ENCODE measurements at places on chromosomes 12 and 14.

DNA sequence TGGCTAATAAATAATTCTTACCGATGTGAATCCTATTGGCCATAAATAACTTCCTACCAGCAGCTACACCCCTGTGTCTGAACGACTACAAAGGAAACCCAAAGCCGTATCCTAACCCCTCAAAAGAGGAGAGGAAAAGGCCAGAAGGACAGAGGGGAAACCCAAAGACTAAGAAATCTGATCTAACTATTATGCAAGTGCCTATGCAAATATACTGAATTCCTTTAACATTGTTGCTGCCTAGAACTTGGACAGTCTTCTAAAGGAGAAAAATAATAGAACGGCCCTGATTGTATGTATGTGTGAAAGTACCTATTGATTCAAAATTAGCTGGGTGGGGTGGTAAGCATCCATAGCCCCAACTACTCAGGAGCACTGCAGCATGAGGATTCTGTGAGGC lies 997 bp downstream of the PLEKHG7 start:
- no peak overlapping the region for H3K4me3 ChIP-seq
- no peaks in the 10 kb centered on the region for H3K27me3 ChIP-seq
- no peak overlapping the region for H3K27ac ChIP-seq
- H3K4me1 ChIP-seq: no peaks in the 10 kb centered on the region

GRCh38 chr12:27456618-27457017 lies 10.1 kb downstream of the SMCO2 start:
- no peak overlapping the region for H3K4me3 ChIP-seq
- H3K27me3 ChIP-seq: no peaks in the 10 kb centered on the region
- H3K36me3 ChIP-seq: no peaks in the 10 kb centered on the region
- no peak overlapping the region for H3K27ac ChIP-seq

DNA sequence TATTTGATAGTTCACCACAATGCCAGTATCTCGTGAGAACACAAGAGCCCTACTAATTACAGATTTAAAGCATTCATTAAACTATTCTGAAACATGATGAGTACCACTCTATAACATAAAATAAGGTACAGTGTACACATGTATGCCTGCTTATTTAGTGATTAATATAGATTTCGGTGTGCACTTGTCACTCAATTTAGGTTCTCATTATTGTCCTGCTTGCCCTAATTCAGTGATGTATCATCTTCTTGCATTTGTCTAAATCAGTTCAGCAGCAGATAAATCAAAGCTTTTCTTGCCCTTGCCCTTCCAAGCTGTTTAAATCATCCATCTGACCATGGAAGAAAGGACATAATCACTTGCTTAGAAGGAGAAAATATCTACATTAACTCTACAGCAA lies 359.7 kb downstream of the GXYLT1 start:
- no peak for DNase-seq
- H3K4me1 ChIP-seq: no peaks in the 10 kb centered on the region

DNA sequence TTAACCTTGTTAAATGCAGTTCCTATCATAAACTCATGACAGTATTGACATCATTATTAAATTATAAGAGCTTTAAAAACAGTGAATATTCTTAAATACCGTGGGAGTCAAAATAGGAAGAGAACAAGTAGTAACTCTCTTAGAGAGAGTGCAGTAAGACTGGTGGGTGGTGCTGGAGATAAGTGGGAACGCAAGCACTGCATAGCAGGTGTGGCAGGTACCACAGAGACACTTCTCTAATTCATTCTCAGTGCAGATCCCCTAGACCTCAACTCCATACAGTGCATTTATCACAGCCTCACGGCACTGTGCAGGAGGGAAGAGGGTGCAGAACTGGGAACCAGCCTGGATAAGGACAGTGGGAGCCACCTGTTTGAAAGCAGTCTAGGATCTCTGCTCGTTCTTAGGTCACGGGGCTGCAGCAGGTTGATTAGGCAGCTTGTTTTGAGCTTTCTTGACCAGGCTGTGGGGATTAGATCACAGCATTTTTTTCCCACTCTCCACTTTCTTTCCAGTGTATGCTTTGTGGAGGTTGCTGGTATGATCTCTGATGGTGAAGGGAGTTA lies 165.6 kb downstream of the PRKCH start:
- H3K27me3 ChIP-seq: no peaks in the 10 kb centered on the region
- peaks cover 12% of the 10 kb centered on the region for H3K4me1 ChIP-seq
- no peak overlapping the region for H3K4me3 ChIP-seq
- DNase-seq: no peak

GRCh38 chr12:104733717-104734175 lies 224.3 kb downstream of the SLC41A2 start:
- no peak overlapping the region for H3K4me3 ChIP-seq
- no peak overlapping the region for H3K27ac ChIP-seq

GRCh38 chr12:115426732-115427131 lies 742.8 kb upstream of the TBX3 start:
- H3K4me3 ChIP-seq: no peak overlapping the region
- H3K27me3 ChIP-seq: no peaks in the 10 kb centered on the region
- DNase-seq: no peak
- H3K27ac ChIP-seq: no peak overlapping the region

DNA sequence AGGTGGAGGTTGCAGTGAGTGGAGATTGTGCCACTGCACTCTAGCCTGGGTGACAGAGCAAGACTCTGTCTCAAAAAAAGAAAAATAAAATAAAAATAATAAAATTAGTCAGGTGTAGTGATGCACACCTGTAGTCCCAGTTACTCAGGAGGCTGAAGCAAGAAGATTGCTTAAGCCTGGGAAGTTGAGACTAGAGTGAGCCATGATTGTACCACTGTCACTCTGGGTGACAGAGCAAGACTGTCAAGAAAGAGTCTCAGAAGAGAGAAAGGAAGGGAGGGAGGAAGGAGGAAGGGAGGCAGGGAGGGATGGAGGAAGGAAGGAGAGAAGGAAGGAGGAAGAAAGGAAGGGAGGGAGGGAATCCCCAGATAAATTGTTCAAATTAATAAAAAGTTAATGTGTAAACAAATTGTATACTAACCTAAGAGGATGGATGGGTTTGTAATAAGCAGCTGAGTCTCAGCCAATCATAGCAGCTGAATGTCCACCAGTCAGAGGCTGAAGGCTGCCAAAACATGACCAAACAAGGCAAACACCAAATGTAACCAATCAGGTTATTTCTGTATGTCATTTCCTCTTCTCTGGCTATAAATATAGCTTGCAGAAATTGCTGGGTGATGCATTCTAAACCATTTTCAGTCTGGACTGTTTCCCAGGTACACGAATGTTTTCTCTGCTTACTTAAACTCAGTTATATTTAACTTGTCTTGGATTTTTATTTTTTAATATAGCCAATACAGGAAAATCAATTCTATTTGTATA lies 6.1 kb upstream of the CDCA4 start:
- DNase-seq: no peak
- peak overlapping the region; percentile 59 for H3K27ac ChIP-seq
- no peaks in the 10 kb centered on the region for H3K27me3 ChIP-seq
- no peak overlapping the region for H3K4me3 ChIP-seq

GRCh38 chr14:103763730-103764488 lies 48.3 kb downstream of the ZFYVE21 start:
- H3K36me3 ChIP-seq: peaks cover 38% of the 10 kb centered on the region
- H3K4me1 ChIP-seq: no peaks in the 10 kb centered on the region

DNA sequence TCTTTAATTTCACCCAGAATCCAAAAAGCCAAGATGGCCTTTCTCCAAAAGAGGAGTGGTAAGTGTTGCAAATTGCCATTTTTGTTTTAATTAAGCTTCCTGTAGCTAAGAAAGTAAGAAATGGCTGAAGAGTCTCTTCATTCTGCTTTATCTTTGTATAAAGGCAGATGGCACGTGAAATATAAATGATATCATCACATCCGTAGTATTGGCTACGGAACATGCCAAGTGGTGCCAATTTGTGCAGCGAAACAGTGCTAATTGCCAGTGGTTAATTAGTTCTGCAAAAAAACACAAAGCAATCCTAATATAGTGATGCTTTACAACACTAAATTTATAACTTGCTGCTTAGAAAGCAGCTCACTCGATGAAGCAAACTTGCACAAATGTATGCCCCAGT lies 29.4 kb downstream of the PLEKHG7 start:
- no peak overlapping the region for H3K4me3 ChIP-seq
- DNase-seq: no peak
- no peaks in the 10 kb centered on the region for H3K36me3 ChIP-seq

DNA sequence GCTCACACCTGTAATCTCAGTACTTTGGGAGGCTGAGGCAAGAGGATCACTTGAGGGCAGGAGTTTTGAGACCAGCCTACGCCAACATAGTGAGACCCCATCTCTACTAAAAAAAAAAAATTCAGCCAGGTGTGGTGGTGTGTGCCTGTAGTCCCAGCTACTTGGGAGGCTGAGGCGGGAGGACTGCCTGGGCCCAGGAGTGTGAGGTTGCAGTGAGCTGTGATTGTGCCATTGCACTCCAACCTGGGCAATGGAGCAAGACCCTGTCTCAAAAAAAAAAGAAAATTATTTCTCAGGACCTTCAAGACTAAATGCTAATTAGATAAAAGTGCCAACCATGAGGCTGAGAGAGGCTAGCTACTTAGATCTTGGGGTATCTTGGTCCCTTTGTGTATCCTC lies 23.5 kb downstream of the OTUB2 start:
- H3K27ac ChIP-seq: no peak overlapping the region
- H3K4me3 ChIP-seq: no peak overlapping the region
- peaks cover 16% of the 10 kb centered on the region for H3K36me3 ChIP-seq
- no peaks in the 10 kb centered on the region for H3K4me1 ChIP-seq
- no peaks in the 10 kb centered on the region for H3K27me3 ChIP-seq

DNA sequence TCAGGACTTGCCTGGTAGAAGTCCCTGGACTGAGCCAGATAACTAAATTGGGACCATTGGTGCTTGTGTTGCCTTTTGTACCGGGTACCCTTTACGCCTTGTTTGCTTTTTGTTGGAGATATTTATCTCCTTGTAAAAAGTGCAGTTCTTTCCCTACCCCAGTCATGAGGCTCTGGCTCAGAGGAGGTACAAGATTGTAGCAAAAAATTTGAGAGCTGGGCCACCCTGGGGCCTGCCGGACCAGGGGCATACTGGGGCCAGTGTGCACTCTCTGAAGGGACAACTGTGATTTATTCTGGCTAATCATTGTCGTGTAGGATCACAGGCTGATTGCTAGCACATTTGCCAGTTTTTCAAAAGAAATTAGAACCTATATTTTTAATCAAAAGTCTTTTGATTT lies 13.2 kb downstream of the TPCN1 start:
- H3K27me3 ChIP-seq: no peaks in the 10 kb centered on the region
- no peak overlapping the region for H3K4me3 ChIP-seq
- DNase-seq: no peak
- no peak overlapping the region for H3K27ac ChIP-seq
- H3K4me1 ChIP-seq: peaks cover 35% of the 10 kb centered on the region
- H3K36me3 ChIP-seq: peaks cover 8% of the 10 kb centered on the region

GRCh38 chr12:20656600-20656999 lies 38.5 kb upstream of the SLCO1C1 start:
- no peaks in the 10 kb centered on the region for H3K4me1 ChIP-seq
- no peaks in the 10 kb centered on the region for H3K27me3 ChIP-seq
- peaks cover 8% of the 10 kb centered on the region for H3K36me3 ChIP-seq
- no peak overlapping the region for H3K27ac ChIP-seq
- no peak overlapping the region for H3K4me3 ChIP-seq

DNA sequence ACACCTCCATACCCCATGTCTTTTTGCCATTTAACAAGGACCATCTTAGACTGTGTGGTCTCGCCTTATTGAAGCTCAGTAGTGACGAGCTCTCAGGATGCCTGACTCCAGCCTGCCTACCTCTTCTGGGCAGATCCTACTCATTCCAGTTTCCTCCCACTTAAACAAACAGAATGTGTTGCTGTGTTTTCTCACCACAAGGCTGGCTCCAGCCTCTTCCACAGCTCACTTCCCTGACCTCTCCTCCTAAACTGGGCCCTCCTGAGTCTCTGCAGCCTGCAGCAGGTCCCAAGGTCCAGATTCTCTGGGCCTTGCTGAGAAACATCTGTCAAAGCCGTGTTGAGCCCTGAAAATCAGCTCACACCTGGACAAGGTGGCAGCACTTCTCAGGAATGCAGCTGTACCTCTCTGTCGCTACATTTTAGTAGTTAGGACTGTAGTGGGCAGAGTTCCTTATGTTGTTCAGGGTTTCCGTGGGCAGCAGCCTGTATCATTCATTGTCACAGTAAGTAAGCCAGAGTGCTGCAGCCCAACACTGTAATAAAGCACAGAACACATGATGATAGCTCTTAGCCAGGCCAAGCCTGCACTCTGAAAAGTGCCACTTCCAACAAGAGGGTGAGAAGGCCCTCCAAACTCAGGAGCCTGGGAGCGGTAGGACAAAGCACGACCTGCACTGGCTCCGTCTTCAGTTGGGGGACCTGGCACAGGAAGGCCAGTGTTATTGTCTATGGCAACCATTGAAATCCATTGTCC lies 68.5 kb downstream of the NKX2-1 start:
- H3K27ac ChIP-seq: no peak overlapping the region
- no peak for DNase-seq
- H3K4me1 ChIP-seq: no peaks in the 10 kb centered on the region
- H3K27me3 ChIP-seq: no peaks in the 10 kb centered on the region

DNA sequence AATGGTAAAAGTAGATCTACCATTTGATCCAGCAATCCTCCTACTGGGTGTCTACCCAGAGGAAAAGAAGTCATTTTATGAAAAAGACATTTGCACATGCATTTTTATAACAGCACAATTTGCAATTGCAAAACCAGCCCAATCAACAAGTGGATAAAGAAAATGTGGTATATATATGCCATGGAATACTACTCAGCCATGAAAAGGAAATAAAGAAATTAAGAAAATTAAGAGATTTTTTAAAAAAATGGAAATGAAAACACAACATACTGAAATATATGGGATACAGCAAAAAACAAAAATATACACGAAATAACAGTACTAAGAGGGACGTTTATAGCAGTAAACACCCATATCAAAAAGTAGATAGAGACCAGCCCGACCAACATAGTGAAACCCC lies 58.9 kb downstream of the ACSM4 start:
- DNase-seq: no peak
- H3K4me3 ChIP-seq: no peak overlapping the region
- no peaks in the 10 kb centered on the region for H3K27me3 ChIP-seq
- no peaks in the 10 kb centered on the region for H3K36me3 ChIP-seq

DNA sequence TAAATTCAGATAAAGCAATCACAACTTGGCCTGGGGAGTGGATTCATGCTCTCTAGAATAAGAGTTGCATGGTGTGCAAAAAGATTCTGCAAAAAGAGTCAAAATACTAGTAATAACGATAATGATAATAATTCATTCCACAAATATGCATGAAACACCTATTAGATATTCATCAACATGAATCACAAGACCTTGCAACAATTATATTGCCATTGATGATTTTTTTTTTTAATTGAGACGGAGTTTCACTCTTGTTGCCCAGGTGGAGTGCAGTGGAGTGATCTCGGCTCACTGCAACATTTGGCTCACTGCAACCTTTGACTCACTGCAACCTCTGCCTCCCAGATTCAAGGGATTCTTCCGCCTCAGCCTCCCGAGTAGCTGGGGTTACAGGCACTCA lies 109.2 kb upstream of the FLRT2 start:
- peaks cover 5% of the 10 kb centered on the region for H3K4me1 ChIP-seq
- no peak for DNase-seq
- no peaks in the 10 kb centered on the region for H3K36me3 ChIP-seq
- no peak overlapping the region for H3K27ac ChIP-seq
- no peaks in the 10 kb centered on the region for H3K27me3 ChIP-seq

- H3K36me3 ChIP-seq: no peaks in the 10 kb centered on the region
- H3K27ac ChIP-seq: no peak overlapping the region
- H3K4me3 ChIP-seq: no peak overlapping the region
- H3K4me1 ChIP-seq: peaks cover 49% of the 10 kb centered on the region
- no peaks in the 10 kb centered on the region for H3K27me3 ChIP-seq
These were observed 282.8 kb downstream of the PAWR start for GRCh38 chr12:79407671-79408622.

GRCh38 chr12:131783915-131784541 lies 44.2 kb upstream of the MMP17 start:
- no peaks in the 10 kb centered on the region for H3K4me1 ChIP-seq
- no peak overlapping the region for H3K4me3 ChIP-seq
- no peak for DNase-seq
- H3K27ac ChIP-seq: no peak overlapping the region
- H3K27me3 ChIP-seq: no peaks in the 10 kb centered on the region

Data from esophagus squamous epithelium (tissue), 5 donors.